ENCODE measurements at places on chromosomes 11 and 22.
A peak's percentile ranks its signal among the peaks of the same experiment; 100 is the strongest.

DNA sequence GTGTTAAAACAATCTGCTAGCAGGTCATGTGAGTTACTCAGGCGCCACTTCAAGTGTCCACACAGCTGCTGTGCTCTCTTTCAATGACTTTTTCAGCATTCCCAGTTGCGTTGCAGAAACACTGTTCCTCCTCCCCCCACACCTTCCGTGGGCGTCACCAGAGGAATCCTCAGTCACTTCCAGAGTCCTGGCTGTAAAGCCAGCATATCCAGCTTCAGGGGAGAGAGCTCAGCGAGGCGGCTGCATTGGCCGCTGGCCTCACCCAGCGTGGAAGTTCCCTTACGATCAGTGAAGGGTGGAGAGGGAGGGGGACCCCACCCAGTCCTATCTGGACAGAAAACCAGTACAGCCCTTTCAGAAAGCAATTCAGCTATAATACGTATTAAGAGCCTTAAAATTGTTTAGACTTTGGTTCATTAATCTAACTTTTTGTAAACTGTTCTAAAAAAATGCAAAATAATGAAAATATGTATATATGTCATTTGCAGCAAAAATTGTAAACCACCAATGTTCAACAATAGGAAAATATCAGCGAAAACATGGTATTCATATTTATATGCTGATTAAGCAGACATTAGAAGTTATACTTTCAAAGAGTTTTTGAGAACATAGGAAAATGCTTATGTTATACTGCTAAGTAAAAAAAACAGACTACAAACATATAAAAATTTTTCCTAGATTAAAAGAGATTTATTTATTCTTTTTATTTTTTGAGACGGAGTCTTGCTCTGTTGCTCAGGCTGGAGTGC lies 2.8 kb upstream of the ANO9 start:
- DNase-seq = no peak

GRCh38 chr22:27720860-27721259 lies 80.7 kb downstream of the MN1 start:
- DNase-seq = no peak

GRCh38 chr11:110778343-110778742 lies 66.1 kb upstream of the ARHGAP20 start:
- DNase-seq = no peak

DNA sequence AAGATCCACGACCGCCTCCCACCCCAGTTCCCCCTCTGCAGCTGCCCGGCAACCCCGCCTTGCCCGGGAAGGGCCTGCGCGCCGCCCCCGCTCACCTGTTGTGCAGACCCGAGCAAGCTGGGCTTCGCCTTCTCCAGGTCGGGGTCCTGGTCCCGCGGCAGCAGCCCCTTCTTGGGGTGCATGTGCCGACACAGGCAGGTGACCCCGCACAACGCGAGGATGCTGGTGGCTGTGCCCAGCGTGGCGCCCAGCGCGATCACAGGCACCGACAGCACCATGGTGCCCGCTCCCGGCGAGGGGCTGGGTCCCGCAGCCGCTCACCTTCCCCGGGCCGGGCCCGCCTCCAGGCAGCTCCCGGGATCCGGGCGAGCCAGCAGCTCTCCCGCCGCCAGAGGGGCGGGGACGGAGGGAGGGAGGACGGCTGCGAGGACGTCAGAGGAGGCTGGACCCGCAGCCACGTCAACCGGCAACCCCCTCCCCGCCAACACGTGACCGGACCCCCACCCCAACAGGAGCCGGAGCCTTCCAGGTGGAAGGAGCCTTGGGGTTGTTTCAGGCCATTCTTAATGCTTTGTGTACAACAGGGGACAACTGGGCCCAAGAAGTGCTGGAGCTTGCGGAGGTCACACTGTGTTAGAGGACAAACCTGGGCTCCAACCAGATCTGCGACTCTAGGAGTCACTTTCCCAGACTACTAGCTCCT lies at the start of gene SYT13:
SYT13 (minus strand) TSS at position 412 of the 703 bp plus-strand sequence; CDS start at position 278, 134 bp downstream.
- no peak for DNase-seq

DNA sequence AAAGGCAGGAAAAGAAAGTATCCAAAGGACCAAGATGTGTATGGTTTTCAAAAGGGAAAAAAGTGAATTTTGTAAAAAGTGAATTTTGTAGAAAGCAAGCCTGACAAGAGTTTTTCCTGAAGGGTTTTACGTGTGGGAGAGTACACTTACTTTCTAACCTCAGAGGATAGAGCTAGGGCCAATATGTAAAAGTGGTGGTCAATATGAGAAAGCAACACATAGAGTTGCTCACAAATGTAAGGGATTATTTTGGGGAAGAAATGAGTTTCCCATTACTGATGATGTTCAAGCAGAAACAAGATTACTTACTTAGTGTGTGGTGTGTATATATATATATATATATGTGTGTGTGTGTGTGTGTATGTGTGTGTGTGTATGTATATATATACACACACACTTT lies 162.5 kb downstream of the SWAP70 start:
- DNase-seq = no peak

DNA sequence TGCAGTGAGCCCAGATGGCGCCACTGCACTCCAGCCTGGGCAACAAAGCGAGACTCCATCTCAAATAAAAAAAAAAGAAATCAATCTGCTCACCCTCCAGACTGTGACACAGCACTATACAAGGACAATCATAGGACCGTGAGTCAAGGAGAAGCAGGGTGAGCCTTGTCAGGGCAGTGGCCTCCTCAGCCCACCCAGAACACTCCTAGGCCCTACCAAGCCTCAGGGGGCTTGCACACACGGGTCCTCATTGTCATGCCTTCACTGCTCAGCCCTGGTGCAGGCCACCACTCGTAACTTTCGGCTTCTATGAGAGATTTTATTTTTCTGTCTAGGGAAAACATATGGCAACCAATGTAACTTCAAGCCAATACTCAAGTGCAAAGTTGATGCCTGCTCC lies 35.8 kb downstream of the DGCR2 start:
- DNase-seq = no peak

GRCh38 chr22:46774253-46774979 lies 12.0 kb downstream of the TBC1D22A start:
- DNase-seq = no peak

- no peak for DNase-seq
Observed at GRCh38 chr11:83326326-83326725, 40.2 kb upstream of the CCDC90B start.

- no peak for DNase-seq
Observed at GRCh38 chr11:73388265-73389133, 12.3 kb downstream of the RELT start.

- no peak for DNase-seq
Observed at GRCh38 chr11:103325686-103326069, 216.5 kb downstream of the DYNC2H1 start.

GRCh38 chr11:45210846-45211245 lies 64.4 kb downstream of the PRDM11 start:
- DNase-seq = no peak

GRCh38 chr11:44621140-44621681 lies 55.7 kb downstream of the CD82 start:
- DNase-seq = no peak

DNA sequence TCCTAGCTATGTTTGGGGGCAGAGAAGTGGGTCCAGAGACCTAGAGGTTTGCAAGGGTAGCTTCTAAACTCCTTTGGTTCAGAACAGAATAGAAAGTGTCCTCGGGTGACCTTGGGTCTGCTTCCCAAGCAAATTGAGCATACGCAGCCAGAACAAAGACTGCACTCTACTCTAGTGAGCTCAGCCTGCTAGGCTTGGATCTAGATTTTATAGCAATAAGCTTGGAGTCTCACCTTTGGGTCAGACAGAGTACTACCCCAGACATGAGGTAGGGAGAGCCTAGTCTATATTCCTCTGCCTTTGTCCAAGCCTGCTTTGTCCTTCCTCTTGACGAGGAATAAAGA lies 52.6 kb upstream of the ELF5 start:
- no peak for DNase-seq

- no peak for DNase-seq
Observed at GRCh38 chr11:38060920-38061319, 1462.9 kb upstream of the RAG2 start.

GRCh38 chr11:1694846-1695547 lies 2.0 kb upstream of the KRTAP5-6 start:
- no peak for DNase-seq

DNA sequence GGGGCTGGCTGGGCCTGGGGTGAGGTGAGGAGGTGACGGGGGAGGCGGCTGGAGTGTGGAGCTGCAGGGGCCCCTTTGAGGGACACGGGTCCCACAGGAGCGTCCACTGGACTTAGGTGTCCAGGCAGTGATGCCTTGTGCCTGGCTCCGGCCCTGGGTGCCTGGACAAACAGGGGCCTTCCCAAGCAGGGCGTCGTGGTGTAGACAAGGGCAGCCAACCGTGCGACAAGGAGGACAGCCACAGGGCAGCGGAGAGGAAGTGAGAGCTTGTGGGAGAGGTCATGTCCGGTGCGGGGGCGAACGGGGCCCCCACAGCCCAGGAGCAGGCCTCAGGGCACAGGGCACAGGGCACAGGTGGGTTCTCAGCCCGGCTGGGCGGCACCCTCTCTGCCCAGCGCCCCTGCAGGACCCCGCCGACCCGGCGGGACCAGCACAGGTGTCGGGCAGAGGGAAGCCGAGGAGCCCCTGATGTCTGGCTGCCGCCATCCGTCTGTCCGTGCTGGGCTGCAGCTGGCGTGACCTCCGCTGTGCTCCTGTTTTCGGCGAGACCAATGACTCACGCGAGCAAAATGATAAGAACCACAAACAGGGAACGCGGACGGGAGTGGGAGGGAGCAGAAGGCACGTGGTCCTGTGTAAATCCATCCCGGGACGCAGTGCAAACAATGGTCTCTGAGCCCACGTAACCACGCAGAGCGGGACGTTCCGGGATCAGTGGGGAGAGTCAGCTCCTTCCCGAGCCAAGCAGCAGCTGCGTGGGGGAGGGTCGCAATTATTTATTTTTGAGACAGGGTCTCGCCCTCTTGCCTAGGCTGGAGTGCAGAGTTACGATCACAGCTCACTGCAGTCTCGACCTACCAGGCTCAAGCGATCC lies 49.1 kb upstream of the A4GALT start:
- DNase-seq = no peak

DNA sequence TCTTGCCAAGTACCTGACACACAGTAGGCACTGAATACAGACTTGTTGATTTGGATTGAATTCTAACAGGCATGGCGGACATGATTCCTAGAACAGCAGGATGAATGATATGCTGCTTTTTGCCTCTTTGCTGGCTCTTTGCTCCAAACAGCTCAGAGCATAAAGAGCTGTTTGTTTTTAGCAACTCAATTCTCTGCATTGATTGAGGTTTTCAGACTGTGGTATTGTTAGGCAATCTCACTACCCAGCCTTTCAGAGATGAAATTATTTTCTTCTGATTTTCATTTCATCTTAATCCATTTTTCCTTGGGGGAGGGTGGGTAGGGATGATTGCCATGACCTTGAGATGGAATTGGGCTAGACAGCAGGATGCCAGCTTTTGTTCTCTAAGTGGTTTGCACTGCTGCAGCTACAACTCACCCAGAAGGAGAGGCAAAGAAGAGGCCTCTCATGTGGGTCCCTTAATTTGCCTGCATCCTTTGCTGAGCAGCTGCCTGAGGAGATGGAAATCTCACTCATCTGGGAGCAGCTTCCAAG lies 20.5 kb downstream of the COA4 start:
- DNase-seq = no peak

- DNase-seq = peak; percentile 86
Observed at GRCh38 chr11:69296890-69297786, 3.2 kb downstream of the MYEOV start.

DNA sequence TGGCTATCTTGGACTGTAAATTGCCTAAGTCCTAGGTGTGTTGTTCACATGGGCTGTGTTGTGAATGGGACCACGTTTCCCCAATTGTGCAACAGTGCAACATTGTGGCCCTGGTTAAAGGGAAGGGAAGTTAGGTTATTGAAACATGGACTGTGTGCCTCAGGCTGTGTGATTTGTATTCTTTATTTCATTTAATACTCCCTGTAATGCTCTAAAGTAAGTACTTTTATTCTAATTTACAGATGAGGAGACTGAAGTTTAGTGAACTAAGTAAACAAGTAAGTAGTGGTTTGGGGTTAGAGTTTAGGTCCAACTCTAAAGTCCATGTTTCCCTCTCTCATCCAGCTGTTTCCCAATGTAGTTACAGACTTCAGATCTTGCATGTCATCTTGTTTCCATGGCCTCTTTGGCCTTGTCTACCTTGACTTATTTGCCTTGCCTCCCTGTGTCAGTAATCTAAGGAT lies 77.7 kb downstream of the STIM1 start:
- no peak for DNase-seq

GRCh38 chr22:24329453-24329852 lies 58.8 kb downstream of the SPECC1L start:
- no peak for DNase-seq

- DNase-seq = no peak
Observed at GRCh38 chr22:31952472-31952871, 8.1 kb downstream of the YWHAH start.

GRCh38 chr11:72598906-72599305 lies 75.3 kb downstream of the PDE2A start:
- no peak for DNase-seq

DNA sequence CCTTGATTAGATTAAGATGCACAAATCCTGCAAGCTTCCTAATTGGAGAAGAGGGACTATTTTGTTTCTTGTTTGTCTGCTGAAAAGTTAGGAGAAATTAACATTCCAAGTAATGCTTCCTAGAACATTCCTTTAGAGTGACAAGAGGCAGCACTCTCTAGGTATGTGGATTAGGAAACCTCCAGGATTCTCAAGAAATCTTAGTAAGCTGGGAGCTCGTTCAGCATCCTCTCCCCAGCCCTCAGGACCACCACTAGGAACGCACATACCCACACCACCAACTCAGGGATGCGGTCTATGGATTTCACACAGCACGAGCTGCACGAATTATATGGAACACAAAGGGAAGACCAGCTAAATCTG lies 52.9 kb downstream of the NCAPD3 start:
- no peak for DNase-seq

DNA sequence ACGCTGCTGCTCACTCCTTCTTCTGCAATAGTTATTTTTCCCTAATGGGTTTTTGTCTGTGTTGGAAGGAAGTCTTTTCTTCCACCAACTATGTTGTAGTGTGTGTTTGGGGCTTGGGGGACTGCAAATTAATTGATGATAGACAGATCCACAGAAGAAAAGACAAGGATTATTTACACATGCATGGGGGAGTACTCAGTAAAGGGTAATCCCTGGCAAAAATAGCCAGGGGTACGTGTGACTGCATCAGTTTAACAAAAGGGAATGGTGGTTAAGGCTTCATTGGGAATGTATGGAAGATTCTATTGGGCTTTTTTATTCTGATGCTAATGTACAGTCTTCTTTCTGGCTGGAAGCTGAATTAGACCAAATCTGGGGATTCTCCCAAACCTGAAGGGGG lies 20.2 kb upstream of the FEZ1 start:
- DNase-seq = no peak

GRCh38 chr11:118569670-118570069 lies 2.5 kb upstream of the ARCN1 start:
- DNase-seq = no peak

- DNase-seq = no peak
Observed at GRCh38 chr22:34429314-34429713, 509.0 kb upstream of the LARGE1 start.

- no peak for DNase-seq
Observed at GRCh38 chr11:10674440-10674855, 19.1 kb downstream of the IRAG1 start.
